ENCODE measurements at places on chromosomes 16 and 17. TPM values are rescaled to one million over a fixed set of nuclear protein-coding genes. Genes with fewer than 3 reads are reported as not detected.

The ARL16 gene
- 8.1 TPM for total RNA-seq

The ZNF174 gene
- 12.5 TPM for total RNA-seq

The MRM3 gene
- 17.4 TPM for total RNA-seq

The KRTAP3-1 gene
- not detected for total RNA-seq

The PRDM7 gene
- not detected for total RNA-seq

The PITPNM3 gene
- total RNA-seq: 13.4 TPM

The SLC13A2 gene
- not detected for total RNA-seq

The NPIPB13 gene
- 1.6 TPM for total RNA-seq

- no peak for DNase-seq
Observed at GRCh38 chr17:35297666-35298065, 54.8 kb downstream of the SLFN5 start.

DNA sequence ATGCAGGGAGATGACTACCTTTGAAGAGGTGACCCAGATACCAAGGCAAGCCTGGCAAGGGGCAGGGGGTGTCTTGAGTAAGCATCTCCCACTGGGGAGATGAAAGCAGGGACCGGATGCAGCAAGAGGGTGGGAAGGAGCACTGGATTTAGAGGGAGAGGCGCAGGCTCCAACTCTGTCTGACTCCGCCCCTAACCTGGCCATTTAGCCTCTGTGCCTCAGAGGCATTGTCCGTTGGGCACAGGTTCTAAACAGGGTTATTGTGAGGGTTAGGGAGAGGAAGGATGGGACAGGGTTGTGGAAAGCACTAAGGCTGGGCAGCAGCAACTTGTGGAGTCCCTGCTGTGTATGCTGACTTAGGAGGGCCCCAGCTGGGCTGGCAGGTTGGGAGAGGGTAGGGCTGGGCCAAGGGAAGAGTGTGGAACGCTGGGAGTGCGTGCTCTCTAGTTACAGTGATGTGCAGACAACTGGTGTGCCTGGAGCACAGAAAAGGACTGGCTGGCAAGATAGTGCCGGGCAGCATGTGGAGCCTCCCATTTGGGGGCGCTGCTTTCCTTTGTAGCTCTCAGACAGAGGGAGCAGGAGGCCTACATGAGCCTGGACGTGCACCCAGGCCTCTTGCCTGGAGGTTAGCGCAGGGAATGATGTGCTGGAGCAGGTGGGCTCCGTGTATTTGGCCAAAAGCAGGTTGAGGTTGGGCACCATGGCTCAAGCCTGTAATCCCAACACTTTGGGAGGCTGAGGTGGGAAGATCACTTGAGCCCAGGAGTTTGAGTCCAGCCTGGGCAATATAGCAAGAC is 26.2 kb downstream of the TBX2 start:
- no peak for DNase-seq

- no peak for DNase-seq
Observed at GRCh38 chr16:85461022-85461813, 151.9 kb upstream of the GSE1 start.

- no peak for DNase-seq
Observed at GRCh38 chr17:6867849-6868248, 36.3 kb upstream of the TEKT1 start.

GRCh38 chr17:46963571-46963970 is 15.5 kb downstream of the RPRML start:
- DNase-seq: no peak

- DNase-seq: peak; percentile 70
Observed at GRCh38 chr16:31508706-31509195, 560 bp upstream of the RUSF1 start.

DNA sequence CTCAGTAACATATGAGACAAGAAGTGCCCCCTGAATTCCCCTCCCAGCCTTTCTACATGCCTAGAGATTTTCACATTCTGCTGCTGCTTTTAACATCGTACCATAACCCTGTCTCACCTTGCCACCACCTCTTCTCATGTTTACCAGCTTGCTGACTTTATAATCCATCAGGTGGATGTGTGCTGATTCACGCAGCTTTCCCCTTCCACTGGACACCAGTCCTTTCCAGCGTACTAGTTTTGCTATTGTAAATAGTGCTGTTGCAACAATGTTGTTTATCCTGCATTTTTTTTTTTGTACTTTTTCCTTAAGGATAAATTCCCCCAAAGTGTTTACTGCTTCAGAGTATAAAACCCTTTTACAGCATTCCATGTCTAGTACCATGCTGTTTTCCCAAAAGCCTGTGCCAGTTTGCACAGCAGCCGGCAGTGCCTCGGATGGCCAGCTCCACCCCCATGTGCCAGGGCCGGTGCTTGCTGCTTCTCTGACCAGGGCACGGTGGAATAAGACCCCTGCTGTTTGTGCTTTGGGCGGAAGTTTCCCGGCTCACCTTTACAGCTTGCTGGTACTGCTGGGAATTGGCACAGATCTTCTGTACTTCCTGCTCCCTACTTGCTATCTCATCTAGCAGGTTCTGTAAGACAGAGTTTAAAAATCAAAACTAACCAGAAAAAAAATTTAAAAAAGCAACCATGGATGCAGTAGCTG is 41.3 kb downstream of the UBN1 start:
- DNase-seq: no peak

- no peak for DNase-seq
Observed at GRCh38 chr16:10097271-10097670, 85.0 kb downstream of the GRIN2A start.

DNA sequence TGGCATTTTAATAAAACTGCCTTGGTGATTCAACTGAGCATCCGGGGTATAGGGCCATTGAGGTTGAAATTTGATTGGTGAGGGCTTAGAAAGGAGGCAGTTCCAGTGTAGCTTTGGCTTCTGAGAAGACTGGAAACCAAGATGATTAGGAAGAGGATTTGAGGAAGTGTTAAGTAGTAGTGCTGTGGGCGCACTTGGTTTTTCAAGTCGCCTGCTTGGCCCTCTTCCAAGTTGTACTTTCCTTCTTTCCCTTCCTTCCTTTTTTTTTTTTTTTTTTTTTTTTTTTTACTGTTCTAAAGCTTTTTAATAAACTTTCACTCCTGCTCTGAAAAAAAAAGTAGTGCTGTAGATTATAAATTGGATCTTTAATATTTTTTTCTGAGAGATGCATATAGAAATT is 320.5 kb downstream of the UTP18 start:
- DNase-seq: no peak

DNA sequence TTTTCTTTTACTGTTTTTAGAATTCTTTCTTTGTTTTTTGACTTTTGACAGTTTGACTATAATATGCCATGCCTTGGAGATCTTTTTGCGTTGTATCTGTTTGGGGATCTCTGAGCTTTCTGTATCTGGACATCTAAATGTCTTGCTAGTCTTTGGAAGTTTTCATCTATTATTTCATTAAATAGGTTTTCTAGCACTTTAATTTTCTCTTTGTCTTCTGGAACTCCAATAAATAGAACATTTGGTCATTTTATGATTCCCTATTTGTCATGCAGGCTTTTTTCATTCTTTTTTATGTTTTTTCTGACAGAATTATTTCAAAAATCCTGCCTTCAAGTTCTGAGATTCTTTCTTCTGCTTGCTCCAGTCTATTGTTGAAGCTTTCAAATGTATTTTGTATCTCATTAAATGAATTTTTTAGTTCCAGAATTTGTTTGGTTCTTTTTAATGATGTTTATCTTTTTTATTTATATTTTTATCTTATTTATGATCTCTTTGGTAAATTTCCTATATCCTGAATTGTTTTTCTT is 201.4 kb downstream of the CHD9NB start:
- no peak for DNase-seq

DNA sequence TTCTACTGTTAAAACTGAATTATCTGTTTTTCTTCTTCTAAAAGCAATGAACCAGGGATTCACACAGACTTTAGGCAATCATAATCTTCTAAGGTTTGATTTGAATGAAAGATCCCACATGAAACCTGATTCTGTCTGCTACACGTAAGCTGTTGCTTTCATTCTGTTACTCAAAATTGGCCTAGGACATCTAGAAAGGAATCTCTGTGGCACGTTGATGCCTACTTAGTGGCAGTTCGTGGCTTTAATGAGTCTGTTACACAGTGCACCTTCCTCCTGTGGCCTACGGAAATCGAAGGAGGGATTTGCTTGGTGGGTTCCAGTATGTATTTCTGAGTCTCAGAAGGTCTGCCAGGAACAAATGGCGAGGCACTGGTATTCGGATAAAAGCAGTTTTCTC is 489.4 kb upstream of the HSBP1 start:
- no peak for DNase-seq

DNA sequence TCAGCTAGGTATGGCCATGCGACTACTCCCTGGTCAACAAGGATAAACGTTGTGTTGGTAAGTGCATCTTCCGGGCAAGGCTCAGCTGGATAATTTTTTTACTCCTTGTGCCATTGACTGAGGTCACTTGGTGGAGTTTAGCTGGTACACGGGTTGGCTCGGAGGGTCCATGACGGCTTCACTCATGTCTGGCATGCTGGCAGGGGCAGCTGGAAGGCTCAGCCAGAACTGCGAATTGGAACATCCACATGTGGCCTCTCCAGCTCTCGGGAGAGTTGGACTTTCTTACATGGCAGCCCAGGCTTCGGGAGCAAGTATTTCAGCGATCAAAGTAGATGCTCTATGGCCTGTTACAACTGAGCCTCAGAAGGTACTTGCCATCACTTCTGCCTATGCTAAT is 31.5 kb upstream of the CRYBA1 start:
- DNase-seq: no peak

- no peak for DNase-seq
Observed at GRCh38 chr17:38685491-38685890, 10.7 kb upstream of the EPOP start.
